ENCODE measurements at places on chromosomes 11 and 22.

DNA sequence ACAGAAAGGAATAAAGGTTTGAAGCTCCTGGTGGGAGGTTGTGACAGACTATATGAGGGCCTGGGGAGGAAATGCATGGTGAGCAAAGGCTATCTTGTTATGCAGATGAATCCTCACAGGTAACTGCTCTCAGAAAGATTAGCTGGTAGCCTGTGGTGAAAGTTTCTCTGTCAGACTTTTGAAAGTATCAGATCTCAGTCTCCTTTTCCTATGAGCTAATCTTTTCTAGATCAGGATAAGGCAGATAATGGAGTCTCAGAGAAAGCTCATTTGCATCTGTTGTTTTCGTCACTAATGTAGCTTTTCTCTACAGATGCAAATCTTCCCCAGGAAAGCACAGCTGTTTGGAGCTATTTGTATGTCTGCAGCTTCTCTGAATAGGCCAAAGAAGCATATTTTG, 21.0 kb upstream of the OR6X1 start:
- DNase-seq = no peak

DNA sequence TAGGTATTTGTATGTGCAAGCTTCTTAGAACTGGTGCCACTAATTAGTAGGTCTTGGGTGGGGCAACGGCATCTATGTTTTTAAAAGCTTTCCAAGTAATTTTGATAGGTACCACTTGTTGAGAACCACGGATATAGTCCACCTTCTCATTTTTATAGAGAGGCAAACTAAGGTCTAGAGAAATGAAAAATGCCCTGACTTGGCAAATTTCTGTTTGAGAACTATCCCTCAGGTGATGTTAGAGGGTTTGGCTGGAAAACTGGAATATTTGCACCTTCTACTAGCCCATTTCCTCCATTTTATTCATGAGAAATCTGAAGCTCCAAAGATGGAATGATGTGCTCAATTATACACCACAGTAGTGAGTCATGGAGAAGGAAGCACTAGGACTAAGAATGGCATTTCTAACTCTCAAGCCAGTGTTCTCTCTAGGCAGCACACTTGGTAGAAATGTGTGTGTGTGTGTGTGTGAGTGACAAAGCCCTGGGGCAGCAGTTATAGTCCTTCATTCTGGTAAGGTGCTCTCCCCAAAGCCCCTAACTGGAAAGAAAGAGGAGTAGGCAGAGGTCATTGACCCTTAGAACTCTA, 1.8 kb upstream of the TMEM86A start:
- DNase-seq = no peak

GRCh38 chr11:12692229-12693075, 18.2 kb downstream of the TEAD1 start:
- no peak for DNase-seq

DNA sequence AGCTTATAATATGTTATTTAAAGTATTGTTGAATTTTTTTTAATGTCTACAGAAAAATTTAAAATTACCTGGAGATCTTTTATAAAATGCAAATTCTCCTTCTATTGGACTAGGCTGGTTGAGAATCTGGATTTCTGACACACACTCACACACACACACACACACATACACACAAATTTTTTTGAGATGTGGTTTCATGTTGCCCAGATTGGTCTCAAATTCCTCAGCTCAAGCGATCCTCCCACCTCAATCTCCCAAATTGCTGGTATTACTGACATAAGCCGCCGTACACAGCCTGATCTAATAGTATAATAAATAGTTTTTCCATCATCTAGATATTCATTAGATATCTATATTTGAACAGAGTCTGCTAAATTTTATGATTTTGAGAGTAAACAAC, 4.5 kb upstream of the RFPL1 start:
- no peak for DNase-seq

GRCh38 chr11:11383995-11384394, 30.9 kb upstream of the CSNK2A3 start:
- no peak for DNase-seq

Data from activated CD4-positive, alpha-beta T cell treated with anti-CD3 and anti-CD28 coated beads, Interleukin-2, amount 50 U/mL, for 48 hours (primary cell).